ENCODE measurements at places on chromosomes 12 and 14.

DNA sequence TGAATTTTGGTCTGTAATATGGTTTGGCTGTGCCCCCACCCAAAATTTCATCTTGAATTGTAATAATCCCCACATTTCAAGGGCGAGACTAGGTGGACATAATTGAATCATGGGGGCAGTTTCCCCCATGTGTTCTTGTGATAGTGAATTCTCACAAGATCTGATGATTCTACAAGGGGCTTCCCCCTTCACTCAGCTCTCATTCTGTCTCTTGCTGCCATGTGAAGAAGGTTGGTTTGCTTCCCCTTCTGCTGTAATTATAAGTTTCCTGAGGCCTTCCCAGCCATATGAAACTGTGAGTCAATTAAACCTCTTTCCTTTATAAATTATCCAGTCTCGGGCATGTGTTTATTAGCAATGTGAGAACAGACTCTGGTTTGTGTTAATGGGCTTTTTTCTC lies 5.9 kb downstream of the LRRC9 start:
- no peak for DNase-seq

DNA sequence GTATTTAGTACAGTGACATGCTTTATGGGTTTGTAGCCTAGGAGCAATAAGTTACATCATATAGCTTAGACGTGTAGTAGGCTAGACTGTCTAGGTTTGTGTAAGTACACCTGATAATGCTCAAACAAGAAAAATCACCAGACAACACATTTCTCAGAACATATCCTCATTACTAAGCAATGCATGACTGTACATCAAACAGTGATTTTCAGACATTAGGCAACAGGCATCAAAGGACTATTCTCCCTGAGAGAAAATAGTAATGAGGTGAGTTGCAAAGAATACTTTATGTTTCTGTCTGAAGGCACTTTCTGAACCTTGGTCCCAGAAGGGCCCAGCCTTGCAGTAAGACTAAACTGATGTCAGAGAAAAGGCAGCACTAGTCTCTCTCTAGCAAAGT lies 48.4 kb upstream of the SYT10 start:
- no peak for DNase-seq

DNA sequence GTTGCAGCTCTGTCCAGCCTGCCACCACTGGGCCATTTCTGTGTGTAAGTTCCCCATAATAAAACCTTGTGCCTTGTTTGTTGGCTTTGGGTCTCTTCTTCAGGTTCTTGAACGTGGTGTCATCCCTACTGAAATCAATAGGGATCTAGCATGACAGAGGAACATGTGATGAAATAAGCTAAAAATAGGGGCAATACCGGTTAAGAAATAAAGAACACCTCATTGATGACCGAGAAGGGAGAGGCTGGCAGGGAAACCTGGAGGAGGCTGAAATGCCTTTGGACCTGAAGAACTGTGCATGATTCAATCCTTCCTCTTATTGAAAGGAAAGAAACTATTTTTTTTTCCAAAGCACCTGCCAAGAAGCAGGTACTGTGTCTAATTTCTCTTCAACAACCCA lies 172.3 kb downstream of the PPM1H start:
- no peak for DNase-seq

DNA sequence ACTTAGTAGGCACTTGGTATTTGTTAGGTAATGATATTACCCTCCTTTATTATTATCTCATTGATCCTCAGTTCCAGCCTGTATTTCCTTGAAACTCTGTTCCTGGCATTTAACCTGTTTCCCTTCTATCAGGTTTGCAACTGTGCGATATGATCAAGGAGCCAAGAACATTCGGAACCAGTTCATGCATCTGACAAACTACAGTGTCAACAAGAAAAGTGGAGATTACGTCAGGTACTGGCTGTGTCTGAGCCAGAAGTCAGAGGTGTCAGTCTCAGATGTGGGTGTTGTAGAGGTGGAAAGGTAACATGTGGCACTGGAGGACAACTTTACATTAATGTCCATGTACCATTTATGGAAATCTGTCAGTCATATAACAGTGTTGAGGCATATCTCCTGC lies 56.7 kb downstream of the TTLL5 start:
- DNase-seq = no peak

DNA sequence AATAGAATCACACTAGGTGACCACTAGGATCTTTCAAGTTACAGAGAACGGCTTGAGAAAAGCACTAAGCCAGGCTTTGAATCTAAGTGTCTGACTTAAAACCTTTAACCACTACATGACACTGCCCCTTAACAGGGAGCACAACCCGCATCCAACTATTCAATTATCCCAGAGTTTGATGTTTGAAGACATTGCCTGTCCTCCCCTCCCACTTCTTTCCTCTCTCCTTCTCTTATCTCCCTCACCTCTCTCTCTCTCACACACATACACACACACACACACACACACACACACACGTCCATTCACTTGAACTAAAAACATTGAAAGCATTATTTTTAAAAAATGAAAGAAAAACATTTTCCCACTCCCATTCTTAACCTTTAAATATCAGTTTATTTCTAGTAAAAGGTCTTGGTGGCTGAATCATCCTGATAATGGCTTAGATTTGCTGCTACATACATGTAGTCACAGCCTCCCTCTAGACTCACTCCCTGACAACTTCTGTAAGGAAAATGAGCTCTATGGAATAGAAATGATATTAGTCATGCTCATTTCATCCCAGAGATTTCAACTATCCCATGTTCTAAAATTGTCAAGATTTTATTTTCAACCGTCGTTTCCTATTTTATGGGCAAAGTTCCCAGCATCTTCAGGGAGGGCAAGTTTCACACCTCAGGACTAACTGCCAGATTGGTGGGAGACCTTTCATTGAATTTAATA lies 53.5 kb upstream of the RAP1B start:
- DNase-seq = no peak

DNA sequence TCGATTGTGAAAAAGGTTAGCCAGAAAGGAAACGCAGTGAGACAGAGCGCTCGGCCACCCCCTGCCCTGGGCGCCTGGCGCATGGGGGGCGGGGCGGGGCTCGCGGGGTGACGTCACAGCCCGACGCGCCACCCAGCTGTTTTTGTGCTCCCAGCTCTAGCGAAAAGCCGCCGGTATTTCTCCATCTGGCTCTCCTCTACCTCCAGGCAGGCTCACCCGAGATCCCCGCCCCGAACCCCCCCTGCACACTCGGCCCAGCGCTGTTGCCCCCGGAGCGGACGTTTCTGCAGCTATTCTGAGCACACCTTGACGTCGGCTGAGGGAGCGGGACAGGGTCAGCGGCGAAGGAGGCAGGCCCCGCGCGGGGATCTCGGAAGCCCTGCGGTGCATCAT lies at the start of gene GABARAPL1:
Gene GABARAPL1, plus strand, starts transcription at position 139 of the 393 bp plus-strand sequence. Its CDS starts 253 bp downstream, at position 392.
- DNase-seq = peak; percentile 67

DNA sequence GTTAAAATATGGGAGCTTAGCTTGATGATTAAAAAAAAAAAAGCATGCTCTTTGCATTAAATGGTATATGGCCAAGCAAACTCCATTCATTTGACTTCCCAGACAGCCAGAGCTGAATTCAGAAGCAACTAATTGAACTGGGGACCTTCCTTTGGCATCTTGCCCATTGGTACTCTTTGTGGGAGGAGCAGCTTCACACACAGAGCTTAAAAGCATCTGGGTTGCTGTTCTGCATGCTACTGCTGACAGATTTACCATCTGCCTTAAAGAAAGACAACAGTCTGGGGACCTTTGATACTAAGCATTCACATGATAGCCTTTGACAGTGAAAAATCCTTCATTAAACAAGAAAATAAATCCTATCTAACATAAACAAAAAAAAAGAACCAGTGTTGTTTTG lies 977.9 kb downstream of the TMTC2 start:
- DNase-seq = no peak

- DNase-seq = no peak
These were observed 2.7 kb downstream of the KMT2D start for GRCh38 chr12:49057888-49058287.

DNA sequence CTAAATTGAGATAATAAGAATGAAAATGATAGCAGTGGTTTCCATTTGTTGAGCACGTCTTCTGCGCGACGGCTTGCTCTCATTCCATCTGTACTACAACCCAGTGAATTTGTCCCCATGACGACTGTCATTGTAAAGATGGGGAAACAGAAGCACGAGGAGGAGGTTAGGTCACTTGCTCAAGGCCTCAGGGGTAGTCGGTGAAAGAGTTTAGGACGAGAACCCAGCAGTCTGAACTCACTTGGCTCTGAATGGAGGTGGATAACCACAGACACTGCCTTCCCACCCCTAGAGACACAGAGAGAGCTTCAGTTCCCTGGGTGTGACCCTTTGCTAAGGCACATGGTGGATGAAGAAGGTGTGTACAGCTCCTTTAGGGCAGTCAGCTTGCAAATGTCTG lies 30.9 kb upstream of the PLEKHG3 start:
- DNase-seq = no peak

DNA sequence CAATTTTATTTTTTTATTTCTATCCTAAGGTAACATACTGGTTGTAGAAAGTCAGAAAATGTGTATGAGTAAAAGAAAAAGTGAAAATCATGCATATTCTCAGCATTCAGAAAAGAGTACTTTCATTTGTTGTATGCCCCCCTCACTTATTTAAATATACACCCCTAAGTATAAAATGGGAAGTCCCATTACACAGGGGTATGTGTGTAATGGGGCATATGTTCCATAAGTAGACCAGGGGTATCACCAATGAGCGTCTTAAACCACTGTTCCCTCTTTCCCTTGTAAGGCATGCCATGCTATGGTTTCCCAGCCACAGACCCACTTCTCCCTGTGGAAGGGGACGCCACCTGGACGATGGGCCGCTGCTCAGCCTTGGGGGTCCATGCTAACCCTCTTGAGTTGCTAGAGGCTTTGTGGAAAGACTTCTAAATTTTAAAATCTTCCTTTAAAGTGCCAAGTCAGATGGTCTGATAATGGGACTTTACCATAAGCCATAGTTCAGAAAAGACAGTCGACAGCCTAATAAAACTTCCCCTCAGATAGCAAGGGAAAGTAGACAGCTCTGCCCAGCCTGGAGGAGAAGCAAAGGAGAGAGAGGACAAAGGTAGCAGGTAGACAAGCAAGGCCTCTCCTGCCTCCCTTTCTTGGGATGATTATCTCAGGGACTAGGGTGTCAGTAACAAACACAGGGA lies 118.2 kb downstream of the ZFP36L1 start:
- no peak for DNase-seq

DNA sequence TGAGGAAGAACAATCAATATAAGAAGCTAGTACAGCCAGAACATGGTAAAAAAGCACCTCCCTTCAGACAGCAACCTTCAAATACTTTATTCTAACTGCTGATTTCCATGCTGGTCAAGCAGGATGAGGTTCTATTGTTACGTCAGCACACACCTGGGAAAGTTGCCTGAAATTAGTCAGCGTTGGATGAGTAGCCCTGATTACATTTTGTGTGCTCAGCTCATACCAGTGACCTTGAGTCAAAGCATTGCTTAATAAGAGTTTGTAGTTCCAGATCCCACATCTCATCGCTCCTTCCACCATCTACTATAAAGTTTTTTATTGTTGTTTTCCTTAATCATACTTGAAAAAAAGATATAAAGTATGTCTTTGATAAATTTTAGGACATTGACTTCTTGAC lies 361.5 kb downstream of the EGLN3 start:
- no peak for DNase-seq

DNA sequence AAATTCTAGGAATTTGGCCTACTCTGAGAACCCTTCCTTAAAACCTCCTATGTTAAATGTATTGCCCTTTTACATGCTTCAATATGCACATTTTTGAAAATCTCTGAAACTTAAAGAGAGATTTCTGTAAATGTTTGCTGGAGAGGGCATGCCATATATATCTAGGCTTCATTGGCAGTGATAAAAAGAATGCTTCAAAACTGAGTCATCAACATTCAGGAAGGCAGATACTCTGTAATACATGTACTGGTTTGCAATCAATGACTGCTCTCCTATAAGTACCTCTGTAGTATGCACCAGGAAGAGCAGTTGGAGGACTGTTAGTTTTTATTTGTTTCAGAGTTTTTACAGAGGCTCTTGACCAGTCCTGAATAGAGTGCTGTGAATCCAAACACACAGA lies 739.9 kb downstream of the SLC16A7 start:
- DNase-seq = no peak

GRCh38 chr12:43282106-43282505 lies 269.9 kb downstream of the ADAMTS20 start:
- no peak for DNase-seq

- DNase-seq = no peak
These were observed 275.5 kb upstream of the TMEM132C start for GRCh38 chr12:127991485-127991884.

DNA sequence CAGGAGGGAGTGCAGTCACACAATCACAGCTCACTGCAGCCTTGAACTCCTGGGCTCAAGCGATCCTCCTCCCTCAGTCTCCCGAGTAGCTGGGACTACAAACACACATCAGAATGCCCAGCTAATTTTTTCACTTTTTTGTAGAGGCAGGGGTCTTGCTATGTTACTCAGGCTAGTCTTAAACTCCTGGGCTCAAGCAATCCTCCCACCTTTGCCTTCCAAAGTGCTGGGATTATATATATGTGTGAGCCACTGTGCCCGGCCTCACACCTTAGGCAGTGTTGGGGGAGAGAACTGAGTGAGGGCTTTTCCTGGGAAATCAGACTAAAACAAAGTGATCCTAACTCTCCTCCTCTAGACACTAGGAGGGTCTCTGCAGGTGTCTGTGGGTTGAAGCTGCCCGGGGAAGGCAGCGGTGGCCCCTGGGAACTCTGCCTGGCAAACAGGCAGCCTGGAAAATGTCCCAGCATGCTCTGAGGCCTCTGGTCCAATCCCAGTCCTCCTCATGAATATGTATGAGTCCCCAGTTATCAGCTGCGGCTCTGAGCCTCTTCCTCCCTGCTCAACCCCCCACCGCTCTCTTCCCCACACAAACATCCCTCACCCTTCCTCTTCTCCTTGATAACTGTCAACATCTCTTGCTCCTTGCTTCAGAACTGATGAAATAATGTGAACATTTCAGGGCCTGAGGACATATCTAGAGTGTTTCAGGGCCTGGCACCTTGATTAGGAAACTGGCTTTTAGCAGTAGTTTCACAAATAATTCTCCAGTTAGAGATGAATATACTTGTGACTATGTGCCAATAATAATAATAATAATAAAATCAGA lies 7.9 kb upstream of the NAA25 start:
- DNase-seq = no peak

- no peak for DNase-seq
These were observed 44.5 kb downstream of the NUAK1 start for GRCh38 chr12:106094304-106094703.

GRCh38 chr12:79617696-79618095 lies 73.1 kb downstream of the PAWR start:
- no peak for DNase-seq

- DNase-seq = no peak
These were observed 60.9 kb upstream of the CSRP2 start for GRCh38 chr12:76939701-76940100.

DNA sequence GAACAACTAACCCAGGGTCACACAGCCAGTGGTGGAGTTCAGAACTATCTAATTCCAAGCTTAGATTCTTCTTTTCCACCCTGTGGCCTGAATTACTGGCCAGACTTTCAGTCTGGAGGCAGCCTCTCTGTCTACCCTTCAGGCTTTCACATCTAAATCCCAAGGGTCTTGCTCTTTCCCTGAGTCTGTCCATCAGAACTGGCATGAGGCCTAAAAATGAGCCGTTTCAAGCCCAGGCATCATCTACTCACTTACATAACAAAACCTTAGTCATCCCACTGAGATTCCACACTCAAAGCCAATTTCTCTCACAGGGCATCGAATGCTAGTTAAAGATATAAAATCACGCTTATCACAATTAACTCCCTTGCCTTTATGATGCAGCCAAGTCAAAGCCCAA lies 1.3 kb upstream of the PTGDR start:
- no peak for DNase-seq

Data from stimulated activated CD4-positive, alpha-beta T cell treated with anti-CD3 and anti-CD28 coated beads, Interleukin-15, amount 100 ng/mL, for 1 hour (primary cell).